ENCODE measurements at places on chromosomes 5 and 9. TPM values are rescaled to one million over a fixed set of nuclear protein-coding genes. Genes with fewer than 3 reads are reported as not detected.

Gene KIF24
- 9.4 TPM for polyA plus RNA-seq

Gene CDC25C
- polyA plus RNA-seq, result 13.2 TPM

Gene SOX30
- polyA plus RNA-seq, result not detected

Gene NOXA1
- polyA plus RNA-seq, result 7.3 TPM

Gene OBP2B
- polyA plus RNA-seq, result not detected

Gene ST8SIA4
- 3.1 TPM for polyA plus RNA-seq

Gene DIRAS2
- polyA plus RNA-seq, result 27.0 TPM

Gene CD14
- 22.3 TPM for polyA plus RNA-seq

Gene KLHL3
- 1.3 TPM for polyA plus RNA-seq

Gene FOXD1
- 7.1 TPM for polyA plus RNA-seq

Gene NUTM2F
- not detected for polyA plus RNA-seq

Gene PCDHB9
- polyA plus RNA-seq, result 30.1 TPM

Gene PAPPA
- not detected for polyA plus RNA-seq

Gene PLCXD3
- polyA plus RNA-seq, result 0.31 TPM

Gene PTGES
- polyA plus RNA-seq, result 1.8 TPM

Gene NRG2
- 1.6 TPM for polyA plus RNA-seq

Gene KLF9
- polyA plus RNA-seq, result 8.4 TPM

Gene FSTL4
- polyA plus RNA-seq, result 7.9 TPM

Gene LTC4S
- 1.9 TPM for polyA plus RNA-seq

Gene HTR4
- not detected for polyA plus RNA-seq

Gene GRXCR2
- not detected for polyA plus RNA-seq

Gene ADAMTSL2
- 24.2 TPM for polyA plus RNA-seq

Gene ANKDD1B
- not detected for polyA plus RNA-seq

Gene SPATA31E1
- polyA plus RNA-seq, result not detected

Gene TNIP1
- polyA plus RNA-seq, result 44.4 TPM

Gene TPM2
- 41.8 TPM for polyA plus RNA-seq

Gene SLCO6A1
- not detected for polyA plus RNA-seq

Gene TAF1L
- polyA plus RNA-seq, result not detected

Gene TAS2R1
- not detected for polyA plus RNA-seq

Gene KCNMB1
- 0.42 TPM for polyA plus RNA-seq

Gene MAMDC2
- polyA plus RNA-seq, result 0.31 TPM

Gene PCDHB7
- polyA plus RNA-seq, result 1.3 TPM

Gene CYLC2
- not detected for polyA plus RNA-seq

Gene CAMK4
- 6.9 TPM for polyA plus RNA-seq

Gene SH3GL2
- polyA plus RNA-seq, result 58.4 TPM

Gene MCIDAS
- 1.4 TPM for polyA plus RNA-seq

Gene IL4
- not detected for polyA plus RNA-seq

Gene SLC46A2
- not detected for polyA plus RNA-seq

Gene GABRA1
- polyA plus RNA-seq, result 9.2 TPM

Gene FOXD4L6
- polyA plus RNA-seq, result 0.51 TPM

Gene IL5
- not detected for polyA plus RNA-seq

Gene C9orf50
- polyA plus RNA-seq, result 3.5 TPM

Gene DRD1
- 0.44 TPM for polyA plus RNA-seq

Gene IFNK
- not detected for polyA plus RNA-seq

Gene PJA2
- 51.2 TPM for polyA plus RNA-seq

Gene DOLPP1
- 40.8 TPM for polyA plus RNA-seq

Gene CDC20B
- polyA plus RNA-seq, result 0.15 TPM

Gene SRP19
- 41.3 TPM for polyA plus RNA-seq

Gene PCDHB15
- polyA plus RNA-seq, result 3.0 TPM

Gene CARD9
- 0.58 TPM for polyA plus RNA-seq

Gene ECM2
- polyA plus RNA-seq, result 1.3 TPM

Gene CDK9
- polyA plus RNA-seq, result 68.6 TPM

Gene IL17B
- polyA plus RNA-seq, result not detected

Gene PPP1R26
- 20.1 TPM for polyA plus RNA-seq

Gene HK3
- polyA plus RNA-seq, result 0.17 TPM

Gene ADAMTS12
- 0.24 TPM for polyA plus RNA-seq

Gene ADGRD2
- 5.0 TPM for polyA plus RNA-seq

Measured in brain (organoid and tissue), 16 donors.